ENCODE measurements at places on chromosomes 3 and 15.
A peak's percentile ranks its signal among the peaks of the same experiment; 100 is the strongest.

DNA sequence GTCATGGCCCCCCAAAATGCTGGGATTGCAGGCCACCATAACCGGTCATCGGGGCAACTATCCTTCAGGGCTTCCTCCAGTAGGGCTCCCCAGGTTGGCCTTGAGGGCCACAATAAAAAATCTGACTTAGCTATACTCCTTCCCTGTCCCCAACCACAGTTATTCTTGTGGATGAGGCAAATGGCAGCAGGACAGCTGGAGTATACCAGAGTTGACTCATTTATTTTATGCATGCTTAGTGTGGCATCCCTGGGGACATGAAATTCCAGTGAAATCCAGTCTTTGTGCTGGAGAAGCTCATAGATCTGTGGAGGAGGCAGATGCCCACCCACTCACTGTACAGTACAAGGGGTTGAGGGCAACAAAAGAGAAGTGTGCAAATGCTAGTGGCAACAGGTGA lies 109.5 kb downstream of the RORA start:
- no peak for DNase-seq

DNA sequence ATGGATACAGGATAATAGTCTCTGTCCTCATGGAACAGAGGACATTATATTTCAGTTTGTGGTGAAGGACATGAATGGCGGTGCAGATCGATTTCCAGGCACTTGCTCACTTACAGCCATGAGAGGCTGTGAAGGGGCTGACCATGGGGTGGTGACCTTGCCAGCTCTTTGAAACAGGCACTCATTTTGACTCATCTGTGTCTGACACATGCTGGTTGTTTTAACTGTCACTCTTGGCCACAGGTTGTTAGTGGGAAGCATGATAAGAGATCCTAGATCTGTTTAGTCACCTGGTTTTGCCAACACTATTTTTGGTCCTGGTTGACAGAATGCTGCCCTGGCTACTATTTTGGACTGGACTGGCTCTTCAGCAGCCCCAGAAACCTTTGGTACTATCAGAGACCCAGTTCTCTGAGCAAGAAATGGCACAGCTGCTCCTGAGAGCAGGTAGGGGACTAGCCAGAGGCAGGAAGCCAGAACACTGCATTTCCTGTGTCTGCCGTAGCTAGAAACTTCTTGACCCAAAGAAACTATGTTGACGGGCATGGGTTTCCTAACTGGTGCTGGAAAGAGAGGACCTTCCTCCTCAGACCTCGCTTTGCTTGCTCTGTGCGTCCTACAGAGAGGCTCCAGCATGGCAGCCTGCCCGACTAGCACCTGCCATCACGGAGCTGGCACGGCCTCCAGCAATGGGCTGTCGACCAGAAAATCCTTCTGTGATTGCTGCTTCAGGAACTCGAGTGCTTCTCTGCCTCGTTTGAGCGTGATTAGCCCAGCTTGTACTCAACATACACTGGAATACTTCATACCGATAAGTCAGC lies 6.3 kb downstream of the PXYLP1 start:
- DNase-seq = no peak

DNA sequence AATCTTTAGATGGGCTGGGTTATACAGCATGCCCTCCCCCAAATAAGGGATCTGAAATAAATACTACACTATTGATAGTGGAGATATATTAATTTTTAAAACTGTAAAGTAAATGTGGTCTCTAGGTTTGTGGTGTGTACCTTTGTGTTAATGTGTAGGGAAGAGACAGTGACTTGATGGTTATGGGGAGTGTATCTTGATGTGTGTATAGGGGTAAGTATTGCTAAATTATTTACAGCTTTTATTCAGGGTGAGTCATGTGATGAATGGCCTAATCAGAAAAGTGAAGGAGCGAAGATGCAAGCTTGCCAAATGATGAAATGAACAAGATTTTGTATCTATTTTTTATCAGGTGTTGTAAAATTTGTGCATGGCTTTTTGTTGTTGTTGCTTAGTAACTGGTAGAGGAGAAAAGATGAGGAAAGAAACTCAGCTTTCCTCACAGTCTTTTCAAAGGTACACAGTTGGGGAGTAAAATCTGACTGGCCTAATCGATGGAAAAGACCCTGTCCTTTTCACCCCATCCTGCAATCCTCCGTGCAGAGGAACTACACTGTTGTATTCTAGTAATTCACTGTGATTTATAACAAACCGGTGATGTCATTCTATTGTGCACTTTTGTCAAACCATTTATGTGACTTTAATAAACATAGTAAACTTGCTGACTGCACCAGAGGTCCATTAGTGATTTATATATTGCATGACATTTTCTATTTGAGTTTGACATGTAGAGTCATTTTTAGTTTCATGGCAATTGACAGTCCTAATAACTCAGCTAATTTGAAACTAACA lies 17.7 kb downstream of the FEM1B start:
- no peak for DNase-seq

DNA sequence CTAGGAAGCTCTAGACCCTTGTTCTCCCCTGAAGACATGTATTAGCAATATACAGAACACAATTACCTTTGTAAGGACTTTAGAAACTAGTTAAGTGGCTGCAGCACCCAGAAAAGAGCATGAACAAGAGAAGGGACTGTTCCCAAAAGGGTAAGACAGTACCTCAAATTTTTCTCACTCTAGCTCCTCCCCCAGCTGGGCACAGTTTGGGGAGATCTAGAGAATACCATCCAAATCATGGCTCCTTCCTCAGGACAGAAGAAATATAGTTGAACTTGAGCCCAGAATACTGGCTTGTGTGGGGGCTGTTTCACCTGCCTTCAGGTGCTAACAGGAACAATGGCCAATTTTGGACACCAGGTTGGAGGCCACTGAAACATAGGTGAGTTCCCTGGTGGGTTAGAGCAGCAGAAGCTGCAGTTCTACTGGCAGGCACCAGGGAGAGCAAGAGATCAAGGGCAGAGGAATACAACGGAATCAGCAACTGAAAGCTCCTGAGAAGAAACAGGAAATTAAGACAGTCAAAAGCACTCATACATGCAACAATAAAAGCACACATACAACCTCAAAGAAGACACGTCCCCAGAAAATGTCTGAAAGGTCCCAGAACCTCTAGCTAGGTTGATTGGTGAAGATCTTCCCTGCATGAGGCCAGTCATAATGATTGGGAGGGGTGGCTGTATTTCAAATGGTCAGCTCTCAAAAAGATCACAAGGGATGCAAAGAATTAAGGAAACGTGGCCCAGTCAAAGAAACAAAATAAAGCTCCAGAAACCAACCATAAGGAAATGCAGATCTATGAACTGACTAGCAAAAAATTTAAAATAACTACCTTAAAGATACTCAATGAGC lies 104.9 kb upstream of the ASB14 start:
- no peak for DNase-seq

DNA sequence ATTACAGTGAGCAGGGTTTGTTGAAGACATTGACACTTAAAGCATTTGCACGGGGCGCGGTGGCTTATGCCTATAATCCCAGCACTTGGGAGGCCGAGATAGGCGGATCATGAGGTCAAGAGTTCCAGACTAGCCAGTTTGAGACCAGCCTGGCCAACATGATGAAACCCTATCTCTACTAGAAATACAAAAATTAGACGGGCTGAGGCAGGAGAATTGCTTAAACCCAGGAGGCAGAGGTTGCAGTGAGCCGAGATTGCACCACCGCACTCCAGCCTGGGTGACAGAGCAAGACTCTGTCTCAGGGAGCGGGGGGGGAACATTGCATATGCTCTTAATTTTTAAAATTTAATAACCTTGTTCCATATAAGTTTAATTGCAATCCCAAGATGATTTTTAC lies 11.9 kb downstream of the STT3B start:
- no peak for DNase-seq

DNA sequence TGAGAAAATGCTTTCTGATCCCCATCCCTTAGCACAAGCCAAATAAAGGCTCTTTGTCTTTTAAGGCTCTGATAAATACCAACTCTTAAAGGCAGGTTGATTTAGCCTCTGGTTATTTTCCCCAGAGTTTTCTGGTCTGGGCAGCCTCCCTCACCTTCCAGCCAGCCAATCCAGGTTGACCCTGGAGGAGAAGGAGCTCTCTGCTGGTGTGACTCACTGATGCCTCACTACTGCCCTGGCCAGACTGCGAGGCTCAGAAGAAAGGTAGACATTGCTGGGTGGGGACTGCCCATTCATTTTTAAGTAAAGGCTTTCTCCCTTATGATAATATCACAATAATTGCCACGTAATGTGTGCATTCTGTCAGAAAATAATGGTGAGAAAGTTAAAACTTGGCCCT lies 37.1 kb downstream of the SLCO3A1 start:
- DNase-seq = no peak

- DNase-seq = no peak
Observed at GRCh38 chr3:157667493-157667892, 164.3 kb upstream of the VEPH1 start.

DNA sequence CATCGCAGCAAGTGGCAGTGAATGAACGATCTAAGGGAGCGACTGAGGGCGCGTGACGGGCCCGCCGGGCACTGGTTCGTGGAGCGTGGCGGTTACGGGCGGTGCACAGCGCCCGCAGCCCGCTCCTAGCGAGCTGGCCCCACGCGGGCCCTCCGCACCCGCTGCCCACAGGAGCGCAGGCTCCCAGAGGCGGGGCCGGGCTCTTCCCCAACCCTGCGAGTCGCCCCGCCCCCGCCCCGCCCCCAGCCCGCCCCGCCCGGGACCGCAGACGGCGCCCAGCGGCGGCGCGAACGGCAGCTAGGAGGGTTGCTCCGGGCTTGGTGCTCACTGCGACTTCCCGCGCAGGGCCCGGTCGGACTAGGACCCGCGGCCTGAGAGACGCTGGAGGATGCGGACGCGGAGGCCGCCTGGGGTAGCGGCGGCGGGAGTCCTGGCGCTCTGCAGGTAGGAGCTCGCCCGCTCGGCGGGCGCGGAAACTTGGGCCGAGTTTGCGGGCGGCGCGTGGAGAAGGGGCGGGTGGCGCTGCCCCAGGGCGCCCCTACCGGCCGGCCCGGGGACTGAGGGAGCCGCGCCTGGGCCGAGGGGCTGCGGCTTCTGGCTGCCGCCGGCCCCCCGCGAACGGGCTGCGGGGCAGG lies at the start of gene C15orf39:
C15orf39 (plus strand) TSS at position 267 of the 635 bp plus-strand sequence. CDS start 4,167 bp downstream, outside the sequence.
- DNase-seq = peak; percentile 77

DNA sequence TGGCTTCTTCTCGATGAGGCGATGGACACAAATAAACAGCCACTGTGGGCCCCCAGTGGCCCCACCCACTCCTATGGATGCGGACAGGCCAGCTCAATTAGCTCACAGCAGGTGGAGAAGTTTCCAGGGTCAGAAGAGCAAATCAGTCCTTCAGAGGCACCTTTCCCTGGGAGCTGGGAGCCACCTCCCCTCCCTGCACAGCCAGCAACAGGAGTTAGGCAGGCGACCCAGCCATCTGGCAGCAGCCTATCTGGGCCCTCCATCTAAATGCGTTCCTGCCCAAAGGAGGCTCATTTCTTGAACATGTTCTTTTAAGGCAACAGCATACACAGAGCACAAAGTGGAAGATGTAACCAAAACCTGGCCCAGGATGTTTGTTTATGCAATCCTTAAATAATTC lies 211.9 kb upstream of the ARRDC4 start:
- DNase-seq = no peak

DNA sequence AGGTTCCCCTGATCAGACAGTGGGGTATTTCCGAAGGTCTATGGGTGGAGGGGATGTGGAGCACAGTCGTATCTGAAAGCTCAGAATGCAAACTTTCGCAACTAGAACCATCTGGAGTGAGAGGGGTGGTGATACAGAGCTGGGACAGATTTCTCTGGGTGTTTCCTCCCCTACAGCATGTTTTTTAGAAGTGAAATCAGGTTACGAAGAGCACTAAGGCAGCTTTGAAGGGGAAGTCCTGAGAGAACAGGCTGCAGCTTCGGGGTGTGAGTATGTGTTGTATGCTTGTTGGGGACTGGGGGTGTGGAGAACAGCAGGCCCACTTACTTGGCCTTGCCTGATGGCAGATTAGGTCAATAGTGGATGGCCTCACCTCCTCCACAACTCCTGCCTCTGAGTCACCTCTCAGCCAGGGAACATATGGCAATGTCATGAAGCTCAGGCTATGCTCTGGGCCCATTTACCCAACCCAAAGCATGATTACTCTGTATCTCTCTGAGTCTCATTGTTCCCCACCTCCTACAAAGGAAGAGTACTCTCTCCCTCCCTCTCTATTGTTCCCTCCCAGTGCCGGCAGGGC lies 107.2 kb upstream of the RASGRP1 start:
- DNase-seq = no peak

DNA sequence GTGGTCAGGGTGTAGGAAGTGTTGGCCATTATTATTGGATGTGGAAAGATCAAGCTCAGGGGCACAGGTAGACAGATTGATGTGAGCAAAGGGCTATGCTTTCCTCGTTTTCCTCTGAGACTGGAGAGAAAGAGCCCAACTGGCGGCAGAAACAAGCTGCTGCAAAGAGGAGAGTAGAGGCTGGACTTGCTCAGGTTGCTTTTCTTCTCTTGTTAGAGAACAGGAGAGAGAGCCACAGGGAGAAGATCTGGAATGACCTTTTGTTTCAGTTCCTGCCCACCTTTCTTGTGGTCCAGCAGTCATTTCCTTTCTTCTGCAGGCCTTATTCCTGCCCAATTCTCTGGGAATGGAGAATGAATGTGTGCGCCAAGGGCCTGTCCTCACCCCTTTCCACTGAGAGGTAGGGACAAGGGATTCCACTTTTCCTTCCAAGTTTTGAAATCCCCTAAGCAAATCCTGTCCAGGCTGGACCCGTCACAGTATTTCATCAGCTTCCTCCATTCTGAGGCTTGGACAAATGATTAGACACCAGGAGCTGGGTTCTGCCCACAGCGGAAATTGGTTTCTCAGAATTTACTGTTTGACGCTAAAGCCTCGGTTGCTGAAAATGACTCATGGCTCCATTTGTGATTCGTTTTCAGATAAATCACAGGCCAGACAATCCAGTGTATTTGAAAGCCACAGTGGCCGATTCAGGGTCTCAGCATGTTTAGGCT lies 16.1 kb downstream of the ZNF80 start:
- no peak for DNase-seq

DNA sequence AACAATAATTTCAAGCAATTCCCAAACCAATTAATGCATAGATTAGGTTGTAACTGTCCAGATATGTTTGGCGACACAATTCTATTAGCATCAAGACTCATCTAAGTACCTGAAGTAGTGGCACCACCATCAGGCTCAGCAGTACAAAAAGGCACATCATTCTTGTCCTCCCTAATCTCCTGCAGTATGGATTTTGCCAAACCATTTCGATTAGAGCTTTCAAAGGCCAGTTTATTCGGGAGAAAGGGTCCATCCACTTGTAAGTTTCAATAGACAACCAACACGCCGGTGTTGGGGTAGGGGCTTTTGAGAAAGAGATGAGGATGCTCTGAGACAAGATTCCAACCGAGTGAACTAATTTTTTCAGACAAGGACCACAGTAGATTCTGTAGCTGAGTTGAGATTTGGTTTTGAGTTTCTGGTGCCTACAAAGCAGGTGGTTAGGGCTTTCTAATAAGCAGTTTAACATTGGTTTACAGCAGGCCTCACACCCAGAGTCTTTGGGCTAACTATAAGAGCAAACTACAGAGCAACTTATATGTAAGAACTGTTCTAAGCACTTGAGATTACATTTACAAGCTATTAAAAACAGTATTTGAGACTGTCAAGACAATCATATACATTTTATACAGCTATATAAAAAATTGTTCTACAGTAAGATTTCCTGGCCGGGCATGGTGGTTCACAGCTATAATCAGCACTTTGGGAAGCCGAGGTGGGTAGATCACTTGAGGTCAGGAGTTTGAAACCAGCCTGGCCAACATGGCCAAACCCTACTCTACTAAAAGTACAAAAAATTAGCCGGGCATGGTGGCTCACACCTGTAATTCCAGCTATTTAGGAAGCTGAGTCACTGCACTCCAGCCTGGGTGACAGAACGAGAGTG lies 4.5 kb downstream of the RPL22L1 start:
- DNase-seq = no peak
